ENCODE measurements at places on chromosomes 2 and 18.

- no peak for DNase-seq
Observed at GRCh38 chr2:22855081-22855480, 529.9 kb upstream of the KLHL29 start.

- DNase-seq: no peak
Observed at GRCh38 chr2:39779341-39779851, 338 bp upstream of the THUMPD2 start.

GRCh38 chr18:74281980-74282754 lies 9.6 kb downstream of the CYB5A start:
- DNase-seq: no peak

- no peak for DNase-seq
Observed at GRCh38 chr18:48540251-48541025, 1.6 kb downstream of the CTIF start.

Measured in kidney epithelial cell (primary cell).